ENCODE measurements at places on chromosomes 7 and 10.
A peak's percentile ranks its signal among the peaks of the same experiment; 100 is the strongest.

GRCh38 chr10:100579261-100580090 lies 43.7 kb downstream of the HIF1AN start:
- DNase-seq, result no peak

DNA sequence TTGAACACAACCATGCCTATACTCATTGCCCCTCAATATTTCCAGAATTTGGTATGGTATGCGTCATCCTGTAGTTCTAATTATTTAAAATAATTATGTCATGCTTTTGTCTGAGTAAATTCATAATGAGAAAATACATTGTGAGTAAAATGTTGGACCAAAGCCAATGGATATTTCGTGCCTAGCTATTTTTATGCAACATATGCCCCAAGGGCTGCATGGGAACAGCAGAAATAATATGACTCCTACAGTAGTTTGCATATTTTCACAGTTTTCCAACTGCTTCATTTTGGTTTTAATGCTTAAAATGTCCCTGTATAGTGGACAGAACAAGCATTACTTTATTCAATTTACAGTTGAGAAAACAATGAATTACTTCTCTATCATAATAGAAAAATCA lies 1115.6 kb upstream of the GHITM start:
- no peak for DNase-seq

DNA sequence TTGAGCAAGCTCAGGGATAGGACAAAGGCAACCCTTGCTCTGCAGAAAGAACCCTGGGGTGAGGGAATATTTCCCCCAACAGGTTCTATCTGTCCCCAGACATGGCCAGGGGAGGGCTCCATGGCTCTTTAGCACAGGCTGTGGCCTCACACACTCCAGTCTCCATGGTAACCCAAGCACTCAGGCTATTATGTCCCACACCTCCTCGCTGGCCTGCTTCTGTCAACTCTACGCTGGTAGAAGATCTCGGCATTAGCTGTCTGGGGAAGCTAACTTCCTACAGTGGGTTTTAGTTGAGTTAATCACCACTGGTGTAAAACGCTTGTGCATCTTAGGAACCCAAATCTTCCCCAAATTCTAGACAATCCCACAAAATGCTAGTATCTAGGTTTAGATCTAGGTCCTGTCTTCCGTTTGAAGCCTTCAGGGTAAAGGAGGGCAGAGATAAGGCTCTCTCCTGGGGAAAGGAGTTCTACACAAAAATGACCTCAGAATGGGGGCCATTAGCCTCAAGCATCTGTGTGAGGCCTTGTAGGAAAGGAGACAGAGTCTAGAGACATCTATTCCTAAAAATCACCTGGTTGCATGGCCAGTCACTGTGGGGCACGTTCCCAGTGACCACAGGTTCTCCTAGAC lies 36.7 kb upstream of the SLIT1 start:
- no peak for DNase-seq

DNA sequence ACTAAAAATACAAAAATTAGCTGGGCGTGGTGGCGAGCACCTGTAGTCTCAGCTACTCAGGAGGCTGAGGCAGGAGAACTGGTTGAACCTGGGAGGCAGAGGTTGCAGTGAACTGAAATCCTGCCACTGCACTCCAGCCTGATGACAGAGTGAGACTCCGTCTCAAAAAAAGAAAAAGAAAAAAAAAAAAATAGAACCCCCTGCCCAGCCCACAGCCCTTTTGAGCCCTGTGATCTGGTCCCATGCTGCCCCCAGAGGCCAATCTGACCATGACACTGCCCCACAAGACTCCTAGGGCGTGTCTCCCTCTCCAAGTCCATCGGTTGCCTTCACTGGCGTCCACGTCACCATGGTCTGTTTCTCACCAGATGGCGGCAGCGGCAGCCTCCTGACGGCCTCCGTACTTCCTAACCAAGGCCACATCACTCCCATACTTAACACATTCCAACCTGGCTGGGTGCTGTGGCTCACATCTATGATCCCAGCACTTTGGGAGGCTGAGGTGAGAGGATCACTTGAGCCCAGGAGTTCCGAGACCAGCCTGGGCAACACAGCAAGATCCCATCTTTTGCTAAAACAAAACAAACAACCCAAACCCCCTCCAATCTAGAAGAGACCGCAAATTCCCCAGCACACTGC lies 18.0 kb downstream of the STX1A start:
- no peak for DNase-seq

GRCh38 chr10:117610321-117610720 lies 67.8 kb downstream of the EMX2 start:
- DNase-seq, result no peak

DNA sequence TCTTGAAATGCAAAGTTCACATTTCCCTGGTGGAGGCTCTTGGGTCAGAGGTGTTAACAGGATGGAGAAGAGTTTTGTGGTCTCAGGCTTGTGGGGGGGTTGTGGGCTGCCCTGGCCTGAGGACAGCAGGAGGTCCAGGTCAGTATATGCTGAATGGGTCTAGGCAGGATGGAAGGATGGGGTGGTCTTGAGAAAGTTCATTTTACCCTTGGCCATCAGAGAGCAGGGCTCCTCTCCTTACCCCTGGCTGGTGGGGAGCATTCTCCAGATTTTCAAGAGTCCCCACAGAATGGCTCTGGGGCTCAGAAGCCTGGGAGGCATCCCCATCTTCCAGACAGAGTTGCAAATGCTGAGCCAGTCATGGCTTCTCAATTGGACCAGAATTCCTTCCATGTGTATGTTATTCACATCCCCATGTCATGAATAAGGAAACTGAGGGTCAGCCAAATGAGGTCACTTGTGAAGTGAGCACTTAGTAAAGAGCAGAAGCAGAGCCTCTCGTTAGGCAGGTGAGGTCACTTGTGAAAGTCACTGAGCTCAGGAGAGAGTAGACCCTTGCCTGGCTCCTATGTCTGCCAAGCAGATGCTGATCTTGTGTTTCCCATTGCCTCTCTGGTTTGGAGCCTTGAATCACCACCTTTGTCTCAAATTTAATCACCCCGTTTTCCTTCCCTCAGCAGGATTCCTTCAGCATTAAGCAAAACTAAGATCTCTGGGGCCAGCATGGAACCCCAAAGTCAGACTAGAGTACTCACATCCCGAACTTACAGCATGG lies 33.0 kb downstream of the MBL2 start:
- DNase-seq, result no peak

DNA sequence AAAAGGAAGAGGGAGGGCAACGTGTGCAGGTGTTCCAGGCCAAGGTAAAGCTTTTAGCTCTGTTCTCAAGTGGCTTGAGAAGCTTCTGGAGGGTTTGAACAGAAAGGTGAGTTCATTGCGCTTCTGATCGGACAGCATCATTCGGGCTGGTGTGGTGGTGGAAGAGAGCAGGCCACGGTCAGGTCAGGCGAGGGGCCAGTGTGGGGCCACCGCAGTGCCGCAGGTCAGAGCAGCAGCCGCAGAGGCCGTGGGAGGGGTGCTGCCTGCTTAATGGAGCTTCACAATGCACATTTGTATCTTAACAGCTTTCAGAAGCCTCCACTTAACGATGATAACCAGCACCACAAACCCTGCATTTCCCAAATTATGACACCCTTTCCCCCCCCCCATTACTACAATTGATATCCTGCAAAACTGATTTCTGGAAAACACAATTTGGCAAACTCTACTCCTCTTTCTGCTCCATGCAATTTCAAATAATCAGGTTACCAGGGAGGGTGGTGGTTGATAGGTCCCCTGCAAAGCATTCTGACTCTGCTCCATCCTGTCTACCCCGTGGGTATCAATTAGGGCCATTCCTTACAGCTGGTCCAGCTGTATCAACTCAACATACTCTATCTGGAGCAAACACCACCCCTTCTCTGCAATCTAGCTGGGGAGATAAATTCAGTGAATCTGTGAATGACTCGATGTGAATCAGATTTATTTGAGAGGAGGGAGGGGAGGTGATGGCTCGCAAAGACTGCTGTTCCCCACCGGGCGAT lies 162.9 kb downstream of the ACTR3B start:
- no peak for DNase-seq

DNA sequence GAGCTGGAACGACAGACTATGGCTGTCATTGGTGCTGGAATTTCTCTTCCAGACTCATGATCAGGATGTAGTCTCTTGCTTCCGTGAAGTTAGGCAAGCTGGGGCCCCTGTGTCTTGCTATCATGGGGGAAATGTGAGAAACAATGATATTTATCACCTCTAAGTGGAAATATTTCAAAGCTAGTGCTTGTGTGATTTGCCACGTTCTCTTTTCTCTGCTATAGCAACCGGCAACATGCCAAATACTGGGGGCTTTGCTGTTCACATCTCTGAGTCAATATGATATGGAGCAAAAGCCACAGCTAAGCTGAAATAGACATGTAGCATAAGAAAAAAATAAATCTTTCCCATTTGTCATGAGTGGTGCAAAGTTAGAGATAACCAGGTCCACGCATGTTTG lies 668.2 kb upstream of the IGFBP3 start:
- DNase-seq, result no peak

DNA sequence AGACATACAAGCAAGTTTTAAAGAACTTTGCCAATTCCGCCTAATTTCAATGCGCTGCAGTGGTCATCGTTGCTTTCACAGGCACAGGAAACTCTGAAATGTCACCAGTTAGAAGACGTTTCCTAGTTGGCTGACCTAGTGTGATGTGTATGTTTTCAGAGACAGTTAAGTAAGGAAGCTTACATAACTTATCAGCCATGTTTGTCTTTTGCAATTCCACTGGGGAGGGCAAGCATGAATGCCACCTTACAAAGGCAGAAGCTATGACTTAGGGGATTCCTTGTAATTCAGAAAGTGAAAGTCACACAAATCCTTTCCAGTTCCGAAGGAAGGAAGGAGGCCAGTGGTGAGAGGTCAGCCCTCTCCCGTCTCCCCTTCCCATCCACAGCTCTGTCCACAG lies 15.0 kb upstream of the NPS start:
- no peak for DNase-seq

GRCh38 chr10:109889867-109890266 lies 33.4 kb downstream of the XPNPEP1 start:
- no peak for DNase-seq

DNA sequence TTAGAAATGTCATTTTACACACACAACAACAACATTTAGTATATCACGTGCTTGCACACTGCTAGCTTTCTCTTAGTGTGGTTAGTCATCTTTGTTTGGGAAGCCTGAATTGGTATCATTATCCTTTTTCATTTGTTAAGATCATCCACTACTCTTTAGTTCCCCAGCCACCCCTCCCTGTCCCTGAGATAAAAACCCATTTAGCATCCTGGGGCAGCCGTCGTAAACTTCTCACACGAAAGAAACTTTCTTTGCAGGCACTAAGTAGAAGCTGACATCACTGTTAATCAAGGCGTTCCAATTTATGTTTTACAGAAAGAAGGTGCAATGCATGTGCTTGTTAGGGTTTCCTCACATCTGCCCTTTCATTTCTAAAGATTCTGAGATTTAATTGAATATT lies 475.1 kb upstream of the FZD8 start:
- DNase-seq, result no peak

- DNase-seq, result peak; percentile 68
Observed at GRCh38 chr7:27112955-27113949, 10.8 kb upstream of the HOXA2 start.

- DNase-seq, result peak; percentile 83
Observed at GRCh38 chr7:11831736-11832495, at the start of gene THSD7A. TSS of gene THSD7A (minus strand) at chr7:11832198. CDS start at chr7:11831946, 252 bp downstream.

- DNase-seq, result no peak
Observed at GRCh38 chr7:12583176-12583575, 12.7 kb downstream of the SCIN start.

GRCh38 chr10:130160775-130161174 lies 24.6 kb downstream of the GLRX3 start:
- DNase-seq, result no peak

GRCh38 chr10:51852297-51852696 lies 152.9 kb upstream of the CSTF2T start:
- no peak for DNase-seq

- DNase-seq, result no peak
Observed at GRCh38 chr10:78351809-78352208, 318.1 kb downstream of the RPS24 start.

GRCh38 chr10:88461426-88461825 lies 121.7 kb downstream of the RNLS start:
- no peak for DNase-seq

- DNase-seq, result no peak
Observed at GRCh38 chr10:86091216-86091615, 275.4 kb downstream of the GRID1 start.
